ENCODE measurements at places on chromosomes 16 and 17. TPM values are rescaled to one million over a fixed set of nuclear protein-coding genes. Genes with fewer than 3 reads are reported as not detected.
A peak's percentile ranks its signal among the peaks of the same experiment; 100 is the strongest.

Gene OTOP2
- not detected for total RNA-seq

DNA sequence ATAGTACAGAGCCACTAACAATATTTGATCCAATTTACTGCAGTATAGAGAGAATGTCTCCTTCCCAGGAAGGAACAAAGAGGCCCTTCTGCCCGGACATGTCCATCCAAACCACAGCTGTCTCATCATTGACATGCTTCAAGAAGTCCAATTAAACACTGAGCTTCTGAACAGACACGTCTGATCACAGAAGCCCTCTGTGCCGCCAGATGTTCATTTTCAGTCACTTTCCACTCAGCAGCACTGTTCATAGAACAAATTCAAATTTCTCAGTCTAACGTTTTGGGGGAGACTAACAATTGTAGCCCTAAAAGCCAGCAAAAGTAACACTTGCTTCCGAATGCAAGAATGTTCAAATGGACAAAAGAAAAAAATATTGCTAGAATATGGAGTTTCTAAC lies 15.3 kb downstream of the ZC3H7A start:
- no peak for DNase-seq

DNA sequence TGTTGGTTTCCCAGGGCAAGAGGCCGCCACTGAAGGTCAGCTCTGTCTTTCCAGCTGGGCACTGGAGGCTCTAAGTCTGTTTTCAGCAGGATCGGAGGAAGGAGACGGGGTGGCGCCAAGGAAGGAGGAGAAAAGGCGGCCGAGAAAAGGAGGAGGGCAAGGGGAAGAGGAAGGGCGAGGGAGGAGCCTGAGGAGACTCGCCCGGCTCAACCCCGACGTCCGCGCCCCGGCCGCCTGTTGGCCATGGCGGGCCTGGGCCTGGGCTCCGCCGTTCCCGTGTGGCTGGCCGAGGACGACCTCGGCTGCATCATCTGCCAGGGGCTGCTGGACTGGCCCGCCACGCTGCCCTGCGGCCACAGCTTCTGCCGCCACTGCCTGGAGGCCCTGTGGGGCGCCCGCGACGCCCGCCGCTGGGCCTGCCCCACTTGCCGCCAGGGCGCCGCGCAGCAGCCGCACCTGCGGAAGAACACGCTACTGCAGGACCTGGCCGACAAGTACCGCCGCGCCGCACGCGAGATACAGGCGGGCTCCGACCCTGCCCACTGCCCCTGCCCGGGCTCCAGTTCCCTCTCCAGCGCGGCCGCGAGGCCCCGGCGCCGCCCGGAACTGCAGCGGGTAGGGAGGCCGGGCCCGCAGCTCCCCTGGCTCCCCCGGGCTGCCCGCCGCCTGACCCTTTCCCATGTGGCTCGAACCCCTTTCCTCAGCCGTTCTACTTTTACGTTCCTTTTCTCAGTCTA lies at the start of gene RNF135:
Gene RNF135, plus strand, starts transcription at position 209 of the 737 bp plus-strand sequence. Its CDS starts 35 bp downstream, at position 244.
- DNase-seq: peak; percentile 87

DNA sequence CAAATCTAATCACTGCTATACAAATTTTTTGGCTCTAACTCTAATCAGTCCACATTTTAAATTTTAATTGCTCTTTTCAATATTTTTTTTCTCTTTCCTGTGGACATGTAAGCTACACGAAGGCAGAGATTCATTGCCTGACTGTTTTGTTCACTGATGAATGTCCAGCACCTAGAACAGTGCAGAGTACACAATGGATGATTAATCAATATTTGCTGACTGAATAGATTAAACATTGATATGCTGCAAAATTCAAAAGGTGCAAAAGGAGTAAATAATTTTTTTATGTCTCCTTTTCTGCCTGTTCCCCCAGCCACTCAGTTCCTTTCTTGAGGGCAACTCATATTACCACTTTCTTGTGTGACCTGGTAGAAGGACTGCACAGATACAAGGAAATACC lies 32.8 kb downstream of the SCNN1B start:
- no peak for DNase-seq

DNA sequence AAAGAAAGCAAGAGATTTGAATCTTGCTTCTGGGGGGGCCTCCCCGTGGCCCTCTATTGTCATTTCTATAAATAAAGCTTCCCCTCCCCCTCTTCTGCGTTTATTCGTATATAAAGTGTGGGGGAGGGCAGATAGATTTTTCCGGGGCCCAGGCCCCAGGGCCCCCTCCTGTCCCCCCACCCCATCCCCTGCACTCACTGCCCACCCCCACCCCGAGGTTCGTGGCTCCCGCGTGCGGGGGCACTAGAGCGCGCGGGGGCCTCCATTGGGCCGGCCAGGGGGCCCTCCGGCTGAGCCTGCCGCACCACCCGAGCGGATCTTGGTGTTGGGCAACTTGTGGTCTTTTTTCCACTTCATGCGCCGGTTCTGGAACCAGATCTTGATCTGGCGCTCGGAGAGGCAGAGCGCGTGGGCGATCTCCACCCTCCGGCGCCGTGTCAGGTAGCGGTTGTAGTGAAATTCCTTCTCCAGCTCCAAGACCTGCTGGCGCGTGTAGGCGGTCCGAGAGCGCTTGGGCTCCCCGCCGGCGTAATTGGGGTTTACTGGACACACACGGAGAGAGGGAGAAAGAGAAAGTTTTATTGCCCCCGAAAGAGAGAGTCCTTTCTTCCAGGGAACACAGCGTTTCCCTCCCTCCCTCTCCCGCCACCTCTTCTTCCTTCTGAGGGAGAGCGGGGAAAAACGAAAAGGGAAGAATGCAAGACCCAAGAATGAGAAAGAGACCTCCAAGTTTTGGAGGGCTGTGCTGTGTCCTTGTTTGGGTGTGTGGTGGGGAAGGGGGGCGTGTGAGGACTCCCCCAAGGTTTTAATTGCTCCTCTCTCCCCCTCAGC lies 1.5 kb downstream of the HOXB4 start:
- DNase-seq: peak; percentile 84

Gene KCNH6
- total RNA-seq: not detected

Data from fibroblast of the aortic adventitia (primary cell).